ENCODE measurements at places on chromosomes 6 and 20. TPM values are rescaled to one million over a fixed set of nuclear protein-coding genes. Genes with fewer than 3 reads are reported as not detected.

- H3K27ac ChIP-seq = no peak overlapping the region
- no peak overlapping the region for H3K4me3 ChIP-seq
- no peaks in the 10 kb centered on the region for H3K36me3 ChIP-seq
- H3K27me3 ChIP-seq = no peaks in the 10 kb centered on the region
Measured at GRCh38 chr6:170268216-170269129, 22.4 kb downstream of the DLL1 start.

GRCh38 chr6:34189806-34190503 is 44.1 kb upstream of the GRM4 start:
- peaks cover 9% of the 10 kb centered on the region for H3K4me1 ChIP-seq
- no peaks in the 10 kb centered on the region for H3K27me3 ChIP-seq
- H3K27ac ChIP-seq = no peak overlapping the region
- peak; percentile 49 for DNase-seq

DNA sequence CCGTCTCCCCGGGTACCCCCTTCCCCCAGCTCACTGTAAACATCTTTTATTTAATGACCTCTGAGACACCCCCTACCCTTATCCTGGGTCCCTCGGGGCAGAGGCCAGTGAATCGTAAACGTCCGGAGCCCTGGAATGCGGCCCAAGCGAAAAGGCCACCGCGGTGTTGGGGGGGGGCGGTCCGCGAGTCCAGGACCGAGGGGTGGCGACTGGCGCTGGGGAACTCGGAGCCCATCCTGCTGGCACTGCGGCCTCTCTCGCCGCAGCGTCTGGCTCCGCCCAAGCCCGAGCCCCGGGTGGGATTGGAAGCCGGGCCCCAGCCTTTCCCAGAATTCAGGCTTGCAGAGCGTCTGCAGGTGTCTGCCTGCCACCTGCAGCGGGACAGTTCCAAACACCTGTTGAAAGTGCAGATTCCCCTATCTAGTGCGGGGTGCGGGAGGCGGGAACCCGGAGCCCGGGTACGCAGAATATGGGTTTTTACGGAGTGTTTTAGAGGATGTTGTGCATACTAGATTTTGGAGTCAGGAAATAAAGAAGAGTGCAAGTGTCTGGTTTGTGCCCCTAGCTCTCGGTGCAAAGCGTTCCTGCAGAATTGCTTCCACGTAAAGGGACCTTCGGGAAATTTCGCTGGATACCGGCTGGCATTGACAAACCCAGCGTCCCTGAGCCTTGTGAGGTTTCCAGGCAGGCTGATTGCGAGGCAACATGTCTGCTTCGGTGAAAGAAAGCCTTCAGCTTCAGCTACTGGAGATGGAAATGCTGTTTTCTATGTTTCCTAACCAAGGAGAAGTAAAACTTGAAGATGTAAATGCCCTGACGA is 800 bp downstream of the RWDD2A start:
- peak; percentile 12 for DNase-seq
- no peaks in the 10 kb centered on the region for H3K36me3 ChIP-seq
- H3K4me1 ChIP-seq = peaks cover 15% of the 10 kb centered on the region
- peak overlapping the region; percentile 85 for H3K27ac ChIP-seq
- H3K27me3 ChIP-seq = no peaks in the 10 kb centered on the region

The CDH26 gene
- total RNA-seq = 0.63 TPM

The PLN gene
- total RNA-seq = not detected

DNA sequence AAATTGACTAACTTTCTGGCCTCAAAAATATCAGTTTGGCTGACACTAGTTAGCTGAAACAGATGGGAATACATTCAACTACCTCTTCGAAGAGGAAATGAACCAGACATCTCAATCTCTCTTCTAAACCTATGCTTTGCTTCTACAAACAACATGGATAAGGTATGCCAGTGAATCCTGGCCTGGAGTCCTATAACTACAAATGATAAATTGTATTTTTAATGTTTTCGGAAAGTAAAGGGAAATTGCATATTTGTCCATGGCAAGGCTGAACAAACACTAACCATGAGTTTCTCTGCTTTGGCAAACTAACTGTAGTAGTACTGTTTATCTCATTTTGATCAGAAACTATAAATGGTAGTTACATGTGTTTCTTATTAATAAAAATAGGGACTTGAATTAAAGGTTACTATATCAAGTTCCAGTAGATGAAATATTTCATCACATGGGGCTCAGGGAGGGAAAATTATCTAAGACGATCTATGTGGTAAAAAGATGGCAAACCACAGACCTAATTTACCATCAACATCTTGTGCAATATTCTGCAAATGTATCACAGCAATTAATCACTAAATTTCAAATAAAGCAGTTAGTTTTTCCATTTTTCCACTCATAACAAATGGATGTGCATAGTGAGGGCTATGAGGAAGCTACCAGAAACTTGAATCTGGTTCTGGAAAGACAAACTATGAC is 76.8 kb downstream of the COL12A1 start:
- H3K4me3 ChIP-seq = no peak overlapping the region
- no peaks in the 10 kb centered on the region for H3K4me1 ChIP-seq
- no peak overlapping the region for H3K27ac ChIP-seq

GRCh38 chr6:27795697-27796494 is 116.3 kb downstream of the OR2B2 start:
- DNase-seq = peak; percentile 55
- no peak overlapping the region for H3K4me3 ChIP-seq
- H3K27ac ChIP-seq = no peak overlapping the region
- no peaks in the 10 kb centered on the region for H3K36me3 ChIP-seq

GRCh38 chr6:35368038-35368887 is 25.9 kb downstream of the PPARD start:
- no peak for DNase-seq
- no peaks in the 10 kb centered on the region for H3K36me3 ChIP-seq
- H3K4me3 ChIP-seq = no peak overlapping the region
- peaks cover 45% of the 10 kb centered on the region for H3K4me1 ChIP-seq
- H3K27me3 ChIP-seq = no peaks in the 10 kb centered on the region

DNA sequence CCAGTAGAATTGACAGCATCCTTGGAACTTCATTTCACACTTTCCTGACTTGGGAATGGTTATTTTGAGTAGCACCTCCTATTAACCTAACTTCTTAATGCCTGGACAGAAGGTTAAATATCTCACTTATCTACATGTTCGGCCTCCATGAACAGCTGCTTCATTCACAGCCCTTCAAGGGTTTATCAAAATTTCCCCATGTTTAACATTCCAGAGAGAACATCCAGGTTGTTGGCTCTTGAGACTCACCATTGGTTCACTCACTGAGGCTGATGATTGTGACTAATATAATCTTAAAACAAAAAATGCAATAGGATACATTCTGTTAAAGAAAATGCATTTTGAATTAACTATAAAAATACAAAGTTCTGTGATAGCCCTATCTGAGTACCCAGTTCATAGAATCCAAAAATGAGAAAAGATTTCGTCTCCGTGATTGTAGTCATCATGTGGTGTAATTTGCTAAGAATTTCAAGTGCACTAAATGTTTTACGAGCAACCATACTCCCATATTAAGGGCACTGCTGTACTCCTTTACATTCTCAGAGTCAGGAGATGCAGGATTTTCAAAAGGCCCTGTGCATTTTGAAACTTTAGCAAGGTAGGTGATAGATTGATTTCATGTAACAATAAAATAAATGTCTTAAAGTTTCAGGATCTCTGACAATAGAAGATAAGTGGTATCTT is 260.6 kb upstream of the TAB2 start:
- no peaks in the 10 kb centered on the region for H3K27me3 ChIP-seq
- no peak overlapping the region for H3K4me3 ChIP-seq
- H3K27ac ChIP-seq = no peak overlapping the region
- H3K4me1 ChIP-seq = peaks cover 31% of the 10 kb centered on the region

DNA sequence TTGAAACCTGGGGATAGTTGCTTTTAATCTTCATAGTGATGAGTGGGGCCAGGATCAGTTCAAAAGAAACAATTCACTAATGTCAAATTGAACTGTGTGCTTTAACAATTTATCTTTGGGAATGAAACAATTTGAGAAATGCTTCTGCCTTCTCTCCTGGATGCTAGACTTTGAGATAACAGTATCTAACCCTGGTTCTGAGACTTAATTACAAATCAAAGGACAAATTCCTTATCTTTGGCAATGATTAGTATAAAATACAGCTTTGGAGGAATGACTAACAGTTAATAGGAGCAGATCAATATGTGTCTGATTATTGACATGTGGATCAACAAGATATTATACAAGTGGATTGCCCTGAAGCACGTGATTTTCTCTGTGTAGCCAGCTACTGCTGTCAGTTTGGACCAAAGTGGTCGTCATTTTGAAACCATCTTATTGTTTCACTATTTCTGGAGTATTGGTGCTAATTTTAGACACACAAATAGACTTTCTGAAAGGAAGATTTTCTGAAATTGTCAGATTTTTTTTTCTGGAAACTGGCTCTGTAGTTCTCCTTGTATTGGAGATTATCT is 6.2 kb upstream of the FLRT3 start:
- H3K27me3 ChIP-seq = no peaks in the 10 kb centered on the region
- H3K4me3 ChIP-seq = no peak overlapping the region
- DNase-seq = no peak
- H3K36me3 ChIP-seq = no peaks in the 10 kb centered on the region

The KCNQ5 gene
- 8.5 TPM for total RNA-seq

The MYCT1 gene
- total RNA-seq = not detected

GRCh38 chr6:87879132-87879861 is 168.3 kb upstream of the SPACA1 start:
- no peaks in the 10 kb centered on the region for H3K4me1 ChIP-seq
- no peaks in the 10 kb centered on the region for H3K36me3 ChIP-seq
- no peak for DNase-seq
- no peak overlapping the region for H3K27ac ChIP-seq
- no peak overlapping the region for H3K4me3 ChIP-seq
- H3K27me3 ChIP-seq = peaks cover 5% of the 10 kb centered on the region

- H3K36me3 ChIP-seq = no peaks in the 10 kb centered on the region
- no peaks in the 10 kb centered on the region for H3K27me3 ChIP-seq
- no peak for DNase-seq
- no peak overlapping the region for H3K4me3 ChIP-seq
Measured at GRCh38 chr20:8798505-8798904, 270.4 kb upstream of the PLCB4 start.

DNA sequence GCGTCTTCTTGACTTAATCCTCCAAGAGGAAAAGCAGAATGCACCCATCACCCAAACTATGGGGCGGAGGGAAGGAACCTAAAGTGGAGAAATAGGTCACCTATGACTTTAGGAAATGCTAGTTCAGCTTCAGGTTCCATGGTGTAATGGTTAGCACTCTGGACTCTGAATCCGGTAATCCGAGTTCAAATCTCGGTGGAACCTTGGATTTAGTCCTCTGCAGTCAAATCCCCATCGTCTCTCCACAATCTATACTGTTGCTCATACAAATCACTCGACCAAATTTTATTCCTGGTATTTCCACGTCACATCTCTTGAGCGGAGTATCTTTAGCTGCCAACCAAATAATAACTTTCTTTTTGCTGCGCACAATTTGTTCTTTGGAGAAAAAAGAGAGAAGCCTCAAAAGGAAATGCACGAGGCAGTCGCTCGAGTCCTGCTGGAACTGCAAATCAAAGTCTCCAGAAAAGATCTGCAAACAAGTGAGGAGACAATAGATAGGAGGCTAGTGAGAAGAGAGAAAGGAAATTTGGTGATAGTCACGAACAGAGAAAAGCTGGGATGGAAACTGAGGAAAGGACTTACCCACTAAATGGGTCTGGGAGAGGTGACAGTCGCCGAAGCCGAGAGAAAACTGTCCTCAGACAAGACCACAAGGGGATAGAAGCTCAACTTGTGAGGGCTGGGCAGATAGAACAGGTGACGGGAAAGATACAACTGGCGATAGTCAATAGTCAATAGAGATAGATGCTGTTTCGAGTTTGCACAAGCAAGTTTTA is 16.6 kb downstream of the POM121L2 start:
- no peaks in the 10 kb centered on the region for H3K36me3 ChIP-seq
- peaks cover 55% of the 10 kb centered on the region for H3K27me3 ChIP-seq
- DNase-seq = no peak
- no peaks in the 10 kb centered on the region for H3K4me1 ChIP-seq

- H3K36me3 ChIP-seq = no peaks in the 10 kb centered on the region
- peak overlapping the region; percentile 85 for H3K27ac ChIP-seq
- no peaks in the 10 kb centered on the region for H3K27me3 ChIP-seq
- H3K4me3 ChIP-seq = peak overlapping the region; percentile 78
Measured at GRCh38 chr6:119347466-119348095, 2.0 kb downstream of the MAN1A1 start.

DNA sequence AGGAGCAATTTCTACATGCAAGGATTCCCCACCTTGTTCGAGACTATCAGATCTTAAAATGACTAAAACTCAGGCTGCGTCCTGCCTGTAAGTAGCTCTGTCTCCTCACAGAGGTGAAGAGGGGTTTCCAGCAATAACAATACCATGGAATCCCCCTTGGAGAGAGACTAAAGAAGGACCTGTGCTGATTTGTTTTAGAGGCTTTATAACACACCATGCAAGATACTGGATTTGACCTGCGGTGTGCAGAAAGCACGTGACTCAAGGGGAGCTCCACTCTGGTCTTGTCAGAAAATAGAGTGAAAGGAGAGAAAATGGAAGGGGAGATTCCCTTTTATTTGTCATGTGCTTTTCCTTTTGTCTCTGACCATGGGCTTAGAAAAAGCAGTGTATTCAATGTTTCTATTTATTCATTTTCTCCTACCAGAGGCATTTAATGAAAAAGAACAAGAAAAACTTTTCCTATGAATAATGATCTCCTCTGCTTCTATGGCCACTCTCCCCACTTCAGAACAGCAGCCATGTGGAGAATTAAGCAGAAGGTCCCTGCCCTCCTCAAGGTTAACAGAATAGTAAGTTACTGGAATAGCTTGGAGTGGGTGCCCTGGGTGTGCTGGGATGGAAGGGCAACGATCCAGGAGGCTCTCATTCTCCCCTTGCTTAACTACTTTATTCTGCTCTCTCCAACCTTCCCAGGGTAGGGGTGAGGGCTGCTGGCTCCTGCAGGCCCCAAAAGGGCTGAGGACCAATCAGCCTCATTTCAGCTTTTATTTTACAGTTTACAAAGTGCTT is 19.2 kb upstream of the MRPS10 start:
- no peaks in the 10 kb centered on the region for H3K4me1 ChIP-seq
- H3K36me3 ChIP-seq = peaks cover 21% of the 10 kb centered on the region
- H3K27ac ChIP-seq = no peak overlapping the region
- H3K27me3 ChIP-seq = no peaks in the 10 kb centered on the region

GRCh38 chr6:153145591-153145990 is 14.5 kb upstream of the RGS17 start:
- H3K4me1 ChIP-seq = no peaks in the 10 kb centered on the region
- H3K27ac ChIP-seq = no peak overlapping the region
- no peak overlapping the region for H3K4me3 ChIP-seq
- no peak for DNase-seq
- H3K36me3 ChIP-seq = no peaks in the 10 kb centered on the region

GRCh38 chr6:39958947-39959346 is 24.7 kb upstream of the MOCS1 start:
- H3K27ac ChIP-seq = no peak overlapping the region
- no peaks in the 10 kb centered on the region for H3K4me1 ChIP-seq
- no peak for DNase-seq
- H3K4me3 ChIP-seq = no peak overlapping the region
- H3K36me3 ChIP-seq = no peaks in the 10 kb centered on the region
- H3K27me3 ChIP-seq = no peaks in the 10 kb centered on the region

DNA sequence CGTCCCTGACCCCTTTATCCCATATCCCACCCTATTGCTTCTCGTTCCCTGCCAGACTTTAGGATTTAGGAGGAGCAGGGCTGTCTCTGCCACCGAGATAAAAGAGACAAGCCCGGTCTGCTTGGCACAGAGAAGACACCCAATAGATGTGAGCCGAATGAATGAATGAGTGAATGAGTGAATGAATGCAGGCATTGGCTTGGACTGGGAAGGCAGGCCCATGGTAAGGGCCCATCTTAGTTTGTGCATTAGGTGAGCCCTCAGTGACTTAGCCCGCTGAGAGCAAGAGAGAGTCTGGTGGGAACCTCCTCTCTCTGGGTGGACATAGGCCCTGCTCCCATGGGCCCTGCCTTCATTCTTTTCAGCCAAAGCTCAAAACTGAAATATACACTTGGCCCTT is 879 bp upstream of the BPIFB6 start:
- no peaks in the 10 kb centered on the region for H3K4me1 ChIP-seq
- H3K36me3 ChIP-seq = no peaks in the 10 kb centered on the region
- H3K27ac ChIP-seq = no peak overlapping the region
- no peaks in the 10 kb centered on the region for H3K27me3 ChIP-seq
- no peak overlapping the region for H3K4me3 ChIP-seq
- no peak for DNase-seq

Measured in CD8-positive, alpha-beta memory T cell (primary cell).